Islet precursor cell (in vitro differentiated cells): ENCODE measurements at places on chromosomes 13 and 19.

GRCh38 chr19:29815231-29815630 is 3.4 kb downstream of the CCNE1 start:
- no peak for DNase-seq

GRCh38 chr19:31220540-31220939 is 128.7 kb downstream of the TSHZ3 start:
- DNase-seq, result no peak

DNA sequence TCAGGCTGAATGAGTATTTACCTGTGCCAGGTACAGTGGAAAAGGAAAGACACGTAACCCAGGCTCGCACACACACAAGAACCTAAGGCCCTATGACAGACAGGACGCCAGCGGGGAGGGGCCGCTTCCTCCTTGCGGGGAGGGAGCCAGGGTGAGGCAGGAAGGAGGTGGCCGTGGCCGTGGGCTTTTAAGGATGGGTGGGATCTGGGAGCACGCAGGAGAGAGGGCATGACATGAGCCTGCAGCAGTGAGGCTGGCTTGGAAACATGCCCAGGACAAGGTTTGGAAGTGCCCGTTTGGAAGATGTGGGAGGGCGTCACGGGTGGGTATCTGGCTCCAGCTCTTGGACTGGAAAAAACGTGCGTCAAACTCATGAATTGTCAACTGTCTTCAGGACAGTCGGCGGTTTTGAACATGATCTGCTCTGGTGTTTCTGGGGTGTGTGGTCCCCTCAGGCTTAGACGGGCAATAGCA is 20.1 kb downstream of the SH3GL1 start:
- no peak for DNase-seq

- DNase-seq, result no peak
Observed at GRCh38 chr13:37406031-37406430, 192.5 kb downstream of the POSTN start.

GRCh38 chr13:96671073-96671472 is 323.2 kb downstream of the OXGR1 start:
- no peak for DNase-seq

GRCh38 chr13:72204291-72204690 is 337.3 kb upstream of the DACH1 start:
- no peak for DNase-seq

GRCh38 chr13:93955904-93956303 is 523.6 kb downstream of the DCT start:
- DNase-seq, result no peak

- DNase-seq, result no peak
Observed at GRCh38 chr13:91498298-91498697, 99.9 kb downstream of the GPC5 start.
